ENCODE measurements at places on chromosomes 13 and 19. TPM values are rescaled to one million over a fixed set of nuclear protein-coding genes. Genes with fewer than 3 reads are reported as not detected.

ZNF208 gene
- 3.6 TPM for total RNA-seq

ATP11A gene
- total RNA-seq: 7.8 TPM

CCNA1 gene
- total RNA-seq: not detected

KIR3DL1 gene
- not detected for total RNA-seq

AP3D1 gene
- 88.9 TPM for total RNA-seq

CYP4F3 gene
- not detected for total RNA-seq

ZNF284 gene
- 4.0 TPM for total RNA-seq

DNA sequence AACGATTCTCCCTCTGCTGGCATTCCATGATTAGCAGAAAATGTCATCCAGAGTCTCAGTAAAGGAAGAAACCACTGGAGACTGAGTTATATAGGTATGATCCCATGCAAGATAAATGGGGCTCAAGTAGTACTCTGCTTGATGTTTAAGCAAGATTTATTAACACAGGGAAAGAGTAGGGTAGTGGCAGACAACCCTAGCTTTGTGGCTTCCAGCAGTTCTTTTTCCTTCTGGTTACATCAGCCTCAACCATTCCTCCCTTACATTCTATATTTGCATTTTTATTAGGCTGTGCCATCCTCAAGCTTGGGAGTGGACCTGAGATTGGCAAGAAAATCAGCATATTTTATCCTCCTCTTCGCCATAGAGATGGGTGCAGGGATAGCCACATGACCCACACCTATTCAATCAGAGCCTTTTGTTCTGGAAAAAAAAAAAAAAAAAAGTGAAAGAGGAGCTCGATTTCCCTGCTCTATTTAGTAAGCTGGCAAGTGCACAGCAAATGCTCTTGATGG, 402.1 kb downstream of the ZNF536 start:
- H3K27ac ChIP-seq: no peak overlapping the region
- no peak overlapping the region for H3K4me3 ChIP-seq
- H3K36me3 ChIP-seq: no peaks in the 10 kb centered on the region

GRCh38 chr13:19592657-19593180, 31.4 kb upstream of the TPTE2 start:
- H3K4me3 ChIP-seq: no peak overlapping the region
- DNase-seq: no peak
- H3K27ac ChIP-seq: no peak overlapping the region
- no peaks in the 10 kb centered on the region for H3K27me3 ChIP-seq
- H3K36me3 ChIP-seq: no peaks in the 10 kb centered on the region

DNA sequence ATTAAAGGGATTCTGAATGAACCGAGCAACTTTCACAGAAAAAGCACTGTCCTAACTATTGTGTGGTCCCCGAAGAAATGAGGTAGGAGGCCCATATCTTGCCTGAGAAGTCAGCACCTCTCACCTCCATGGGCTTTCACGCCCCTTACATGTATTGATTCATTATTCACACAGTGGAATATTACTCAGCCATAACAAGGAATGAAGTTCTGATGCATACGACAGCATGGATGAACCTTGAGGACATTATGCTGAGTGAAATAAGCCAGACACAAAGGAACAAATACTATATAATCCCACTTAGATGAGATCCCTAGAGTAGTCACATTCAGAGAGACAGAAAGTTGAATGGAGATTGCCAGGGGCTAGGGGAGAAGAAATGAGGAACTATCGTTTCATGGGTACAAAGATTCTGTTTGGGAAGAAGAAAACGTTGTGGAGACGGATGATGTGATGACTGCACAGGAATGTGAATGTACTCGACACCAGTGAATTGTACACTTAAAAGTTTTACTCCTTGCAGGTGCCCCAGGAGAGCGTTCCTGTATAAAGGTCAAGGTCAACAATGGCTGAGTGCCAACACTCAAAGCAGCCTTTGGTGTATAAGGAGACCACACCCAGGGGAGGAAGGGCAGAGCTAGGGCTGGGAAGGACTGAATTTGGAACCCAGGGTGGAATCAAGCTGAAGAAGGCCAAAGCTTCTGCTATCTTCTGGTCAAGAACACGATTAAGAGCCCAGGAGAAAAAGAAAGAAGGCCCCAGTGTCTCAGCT, 22.5 kb downstream of the ZIC5 start:
- no peaks in the 10 kb centered on the region for H3K36me3 ChIP-seq
- no peak overlapping the region for H3K4me3 ChIP-seq
- no peaks in the 10 kb centered on the region for H3K4me1 ChIP-seq
- no peak overlapping the region for H3K27ac ChIP-seq

DNA sequence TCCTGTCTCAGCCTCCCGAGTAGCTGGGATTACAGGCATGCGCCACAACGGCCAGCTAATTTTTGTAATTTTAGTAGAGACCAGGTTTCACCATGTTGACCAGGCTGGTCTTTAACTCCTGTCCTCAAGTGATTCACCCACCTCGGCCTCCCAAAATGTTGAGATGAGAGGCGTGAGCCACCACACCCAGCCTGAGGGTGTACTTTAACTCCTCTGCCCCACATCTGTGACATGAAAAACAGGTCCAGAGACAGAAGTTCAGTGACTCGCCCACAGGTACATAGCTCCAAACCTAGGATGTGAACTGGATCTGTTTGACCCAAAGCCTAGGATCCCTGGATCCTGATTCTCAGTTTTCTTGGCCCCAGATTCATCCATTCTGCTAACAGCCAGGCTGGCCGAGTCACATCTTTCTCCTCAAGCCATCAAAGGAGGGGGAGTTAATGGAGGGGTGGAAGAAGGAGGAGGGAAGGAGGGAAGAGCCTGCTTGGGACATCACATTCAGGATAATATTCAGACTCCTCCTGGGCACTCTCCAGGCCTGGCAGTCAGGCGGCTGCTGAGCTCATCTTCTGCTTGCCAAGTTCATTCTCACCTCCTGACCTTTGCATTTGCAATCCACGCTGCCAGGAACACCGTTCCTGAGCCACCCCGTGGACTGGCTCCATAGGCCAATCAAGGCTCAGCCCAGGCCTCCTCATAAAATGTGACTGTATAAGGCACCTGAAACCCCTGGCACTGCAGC, 3.1 kb downstream of the SPC24 start:
- peak overlapping the region; percentile 61 for H3K27ac ChIP-seq
- H3K36me3 ChIP-seq: peaks cover 4% of the 10 kb centered on the region
- H3K4me1 ChIP-seq: peaks cover 17% of the 10 kb centered on the region
- H3K27me3 ChIP-seq: no peaks in the 10 kb centered on the region
- no peak overlapping the region for H3K4me3 ChIP-seq

DNA sequence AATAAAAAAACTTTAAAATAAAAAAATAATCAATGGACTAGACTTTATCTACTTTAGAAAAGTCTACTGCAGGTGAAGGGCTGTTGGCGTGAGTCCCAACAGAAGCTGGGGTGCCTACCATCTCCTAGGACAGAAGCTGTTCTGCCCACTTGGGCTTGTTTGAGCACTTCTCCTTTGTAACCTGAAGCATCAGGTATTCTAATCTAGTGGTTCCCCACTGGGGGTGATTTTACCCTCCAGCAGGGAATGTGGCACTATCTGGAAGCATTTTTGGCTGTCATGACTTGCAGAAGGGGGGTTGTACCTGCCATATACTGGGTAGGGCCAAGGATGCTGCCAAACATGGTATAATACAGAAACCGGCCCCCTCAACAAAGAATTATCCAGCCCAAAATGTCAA, 16.2 kb upstream of the DOCK9 start:
- no peaks in the 10 kb centered on the region for H3K27me3 ChIP-seq
- H3K4me1 ChIP-seq: no peaks in the 10 kb centered on the region
- H3K36me3 ChIP-seq: no peaks in the 10 kb centered on the region
- no peak overlapping the region for H3K4me3 ChIP-seq
- H3K27ac ChIP-seq: no peak overlapping the region

GRCh38 chr13:100470866-100471505, 117.6 kb downstream of the GGACT start:
- no peak overlapping the region for H3K27ac ChIP-seq
- no peak for DNase-seq
- no peaks in the 10 kb centered on the region for H3K27me3 ChIP-seq
- H3K4me3 ChIP-seq: no peak overlapping the region

DNA sequence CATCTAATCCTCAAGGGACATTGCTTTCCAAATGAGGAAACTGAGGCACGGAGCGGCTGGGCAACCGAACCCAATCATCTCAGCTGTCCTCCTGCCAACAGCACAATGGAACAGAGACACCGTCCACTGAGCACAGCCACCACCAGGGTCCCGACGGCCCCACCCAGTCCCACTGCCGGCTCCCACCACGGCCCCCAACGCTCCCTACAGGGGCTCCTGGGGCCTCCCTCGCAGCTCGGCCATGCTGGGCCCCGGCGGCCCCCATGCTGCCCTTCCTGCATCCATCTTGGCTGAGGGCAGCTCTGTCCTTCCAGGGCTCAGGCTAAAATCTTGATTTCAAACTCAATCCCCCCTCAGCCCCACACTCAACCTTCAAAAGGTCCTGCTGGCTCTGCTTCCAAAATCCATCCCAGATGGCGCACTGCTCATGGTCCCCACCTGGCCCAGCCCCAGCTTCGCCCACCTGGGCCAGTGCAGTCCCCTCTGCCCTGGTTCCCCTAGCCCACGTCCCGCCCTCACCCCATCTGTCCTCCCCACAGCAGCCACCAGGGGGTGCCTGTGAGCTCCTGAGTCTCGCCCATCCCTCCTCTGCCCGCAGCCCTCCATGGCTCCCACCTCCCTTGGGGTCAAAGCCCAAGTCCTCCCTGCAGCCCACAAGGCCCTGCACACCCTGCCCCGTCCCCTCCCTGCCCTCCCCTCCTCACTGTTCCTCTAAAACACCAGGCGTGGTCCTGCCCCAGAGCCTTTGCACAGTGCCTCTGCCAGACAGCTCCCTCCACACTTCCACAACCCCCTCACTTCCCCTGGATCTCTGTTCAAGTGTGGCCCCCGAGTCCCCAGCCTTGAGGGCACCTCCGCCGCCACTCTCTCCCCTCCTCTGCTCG, 7.9 kb downstream of the PIP5K1C start:
- H3K27ac ChIP-seq: no peak overlapping the region
- peaks cover 4% of the 10 kb centered on the region for H3K36me3 ChIP-seq
- no peaks in the 10 kb centered on the region for H3K4me1 ChIP-seq
- no peak overlapping the region for H3K4me3 ChIP-seq
- no peaks in the 10 kb centered on the region for H3K27me3 ChIP-seq

GRCh38 chr13:112330479-112331381, 45.4 kb upstream of the SPACA7 start:
- H3K36me3 ChIP-seq: no peaks in the 10 kb centered on the region
- H3K4me1 ChIP-seq: no peaks in the 10 kb centered on the region
- no peak for DNase-seq
- no peak overlapping the region for H3K4me3 ChIP-seq

DNA sequence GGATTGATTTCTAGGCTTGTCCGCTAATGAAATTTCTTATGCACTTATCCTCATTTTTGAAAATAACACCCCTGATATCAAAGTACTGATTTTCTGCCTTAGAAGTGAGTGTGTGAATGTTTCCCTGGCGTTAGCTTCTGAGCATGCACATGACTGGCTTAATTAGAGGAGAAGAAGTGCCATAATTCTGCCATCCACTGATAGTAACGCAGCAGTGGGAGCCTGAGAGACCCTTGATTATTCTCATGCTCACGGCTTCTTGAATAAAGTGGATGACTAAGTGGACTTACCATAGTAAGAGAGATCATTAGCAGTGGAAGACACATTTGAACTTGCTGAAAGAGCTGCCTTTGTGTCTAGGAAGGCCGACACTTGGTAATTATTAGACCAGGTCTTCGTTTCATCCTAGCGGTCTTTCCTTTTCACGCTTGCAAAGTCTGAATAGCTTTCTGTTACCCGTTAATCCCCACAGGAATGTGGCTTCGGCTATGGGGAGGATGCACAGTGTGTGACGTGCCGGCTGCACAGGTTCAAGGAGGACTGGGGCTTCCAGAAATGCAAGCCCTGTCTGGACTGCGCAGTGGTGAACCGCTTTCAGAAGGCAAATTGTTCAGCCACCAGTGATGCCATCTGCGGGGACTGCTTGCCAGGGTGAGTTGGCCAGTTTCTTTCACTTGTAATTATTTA, 45.3 kb downstream of the TNFRSF19 start:
- H3K27me3 ChIP-seq: no peaks in the 10 kb centered on the region
- H3K27ac ChIP-seq: no peak overlapping the region
- peaks cover 4% of the 10 kb centered on the region for H3K36me3 ChIP-seq
- H3K4me1 ChIP-seq: peaks cover 27% of the 10 kb centered on the region
- no peak for DNase-seq
- H3K4me3 ChIP-seq: no peak overlapping the region

Data from fibroblast of lung (primary cell).